Activated CD8-positive, alpha-beta memory T cell treated with anti-CD3 and anti-CD28 coated beads, Interleukin-2, amount 50 U/mL, for 4 hours (primary cell): ENCODE measurements at places on chromosomes 3 and 15.

DNA sequence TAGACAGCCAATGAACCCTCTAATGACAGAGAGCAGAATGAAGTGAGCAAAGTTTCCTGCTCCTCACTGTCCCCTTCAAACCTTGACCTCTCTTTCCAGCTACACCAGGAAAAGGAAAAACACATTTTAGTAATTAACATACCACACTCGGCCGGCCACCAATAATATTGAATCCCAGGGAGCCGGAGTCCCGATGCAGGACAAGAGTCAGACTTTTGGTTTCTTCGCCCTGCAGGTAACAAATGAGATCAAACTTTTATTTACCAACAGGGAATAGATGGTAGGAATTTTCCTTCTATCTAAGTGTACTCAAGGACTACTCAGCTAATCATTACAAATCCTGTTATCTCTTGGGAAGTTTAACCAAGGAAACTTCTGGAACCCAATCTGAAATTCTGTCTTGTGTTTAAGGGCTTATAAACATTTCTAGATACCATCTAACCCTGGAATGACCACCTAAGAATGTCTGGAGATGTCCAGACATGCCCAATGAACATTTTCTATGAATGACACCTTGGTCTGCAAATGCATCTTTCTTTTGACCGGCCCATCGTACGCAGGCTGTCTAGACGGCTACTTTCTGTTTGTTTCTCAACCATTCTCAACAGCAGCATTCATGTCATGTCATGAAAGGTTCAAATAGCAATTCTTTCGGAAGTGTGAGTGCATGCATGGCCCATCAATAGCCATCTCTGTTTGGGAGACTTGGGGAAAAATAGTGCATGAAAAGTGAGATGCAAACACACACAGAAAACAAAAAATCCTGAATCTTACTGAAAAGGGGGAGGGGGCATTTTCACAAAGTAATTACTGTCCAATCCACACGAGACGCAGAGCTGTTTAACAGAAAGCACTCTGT, 16.1 kb downstream of the PDZRN3 start:
- no peak for DNase-seq

DNA sequence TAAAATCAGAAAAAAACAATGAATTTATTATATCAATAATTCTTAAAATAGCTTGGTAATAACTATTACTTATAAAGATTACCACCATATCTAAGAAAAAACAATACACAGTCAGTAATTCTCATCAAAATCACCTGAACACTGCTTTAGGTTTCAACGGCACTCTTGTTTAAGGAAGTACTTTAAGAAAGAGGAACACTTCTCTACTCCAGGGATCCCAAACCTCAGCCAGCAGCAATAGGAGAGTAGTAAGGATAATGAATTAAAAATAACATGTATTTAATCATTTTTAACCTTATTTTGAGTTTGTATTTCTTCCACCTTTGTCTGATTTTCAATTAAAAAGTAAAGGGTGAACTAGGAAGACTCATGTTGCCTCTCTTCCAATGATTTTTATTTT, 494.0 kb upstream of the NR2F2 start:
- DNase-seq: no peak

DNA sequence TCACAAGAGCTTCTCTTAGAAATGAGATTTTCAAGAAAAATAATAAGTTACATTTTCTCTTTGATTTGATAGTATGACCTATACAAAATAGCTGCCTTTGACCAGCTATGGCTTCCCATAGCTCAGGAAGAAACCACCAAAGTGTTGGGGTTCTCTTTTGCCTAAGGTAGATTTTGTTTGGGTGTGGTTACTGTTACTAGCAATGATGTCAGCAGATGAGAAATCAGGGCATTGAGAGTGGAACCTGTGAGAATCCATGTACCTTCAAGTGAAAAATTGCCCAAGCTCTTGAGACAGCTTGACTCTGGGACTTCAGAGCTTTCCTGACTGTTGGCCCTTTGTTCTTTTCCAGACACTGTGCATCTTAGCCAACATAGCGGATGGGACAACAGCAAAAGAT, 45.6 kb downstream of the NME9 start:
- no peak for DNase-seq

GRCh38 chr3:69542089-69542804, 156.4 kb upstream of the FRMD4B start:
- DNase-seq: no peak

- no peak for DNase-seq
These were observed 129.0 kb upstream of the LIPC start for GRCh38 chr15:58302832-58303231.

DNA sequence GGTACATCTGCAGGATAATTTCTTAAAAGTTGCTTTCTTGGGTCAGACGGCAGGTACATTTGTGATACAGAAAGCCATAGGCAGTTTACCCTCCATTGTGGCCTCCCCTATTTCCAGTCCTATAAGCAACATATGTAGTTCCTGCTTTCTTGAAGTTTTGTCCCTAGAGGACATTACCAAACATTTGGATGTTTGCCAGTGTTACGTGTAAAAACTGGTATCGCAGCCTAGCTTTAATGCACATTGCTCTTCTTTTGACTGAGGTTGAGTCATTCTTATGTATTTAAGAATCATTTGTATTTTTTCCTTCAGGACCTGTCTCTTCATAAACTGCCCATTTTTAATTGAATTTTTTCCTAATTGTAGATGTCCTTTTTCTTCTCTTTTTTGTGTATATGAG, 114.3 kb downstream of the DIPK2A start:
- DNase-seq: no peak

- DNase-seq: peak; percentile 53
These were observed 681 bp downstream of the CTDSPL start for GRCh38 chr3:37862219-37862902.

DNA sequence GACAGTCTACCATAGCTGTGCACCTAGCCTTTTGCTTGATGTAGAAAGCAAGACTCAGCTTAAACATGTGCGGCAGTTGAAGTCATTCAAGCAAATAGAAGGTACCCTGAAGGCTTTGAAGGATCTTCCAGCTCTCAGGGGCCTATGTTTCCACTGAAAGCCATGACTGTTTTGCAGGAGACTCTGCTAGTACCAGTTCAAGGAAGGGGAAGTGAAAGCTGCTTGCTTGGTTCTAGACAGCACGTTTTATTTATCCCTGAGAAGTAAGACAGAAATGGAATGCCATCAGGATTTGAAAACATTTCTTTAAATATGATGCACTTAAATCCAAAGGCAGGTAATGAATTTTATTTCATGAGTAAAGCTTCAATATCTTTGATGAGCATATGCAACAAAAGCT, 311.4 kb downstream of the PDCD6IP start:
- no peak for DNase-seq

GRCh38 chr3:22977650-22978289, 225.4 kb upstream of the UBE2E2 start:
- DNase-seq: no peak

DNA sequence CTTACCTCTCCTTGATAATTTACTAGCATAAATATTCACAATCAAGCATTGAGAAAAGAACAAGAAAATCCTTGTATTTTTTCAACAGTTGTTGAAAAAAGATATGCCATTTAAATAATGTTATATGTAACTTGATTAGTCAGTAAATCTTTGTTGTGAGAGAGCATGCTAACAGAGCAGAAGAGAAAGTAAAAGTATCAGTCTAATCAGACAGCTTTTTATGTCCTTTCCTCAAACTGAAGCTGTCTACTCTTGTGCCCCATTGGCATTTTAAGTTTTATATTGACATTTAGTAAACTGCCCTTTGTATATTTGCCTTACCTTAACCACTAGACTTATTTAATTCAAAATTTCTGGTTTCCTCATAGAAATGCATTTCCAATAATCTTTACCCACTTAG, 668.7 kb downstream of the OTOL1 start:
- no peak for DNase-seq

DNA sequence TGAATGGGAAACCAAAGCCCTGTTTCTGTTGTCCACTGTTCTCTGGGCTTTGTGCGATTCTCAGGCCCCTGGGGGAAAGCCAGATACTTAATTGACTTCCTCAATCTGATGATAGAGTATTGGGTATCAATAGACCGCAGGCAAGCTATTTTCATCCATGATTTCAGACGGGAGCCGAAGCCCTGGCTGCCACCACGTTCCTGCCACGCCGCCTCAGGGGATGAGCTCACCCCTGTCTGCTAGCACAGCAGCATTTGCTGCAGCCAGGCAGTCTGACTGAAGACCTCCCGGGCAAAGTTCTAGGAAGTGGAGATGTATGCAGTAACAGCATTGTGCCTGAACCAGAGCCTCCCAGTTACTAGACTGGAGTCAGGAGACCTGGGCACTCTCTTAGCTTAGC, 69.8 kb downstream of the ISG20 start:
- DNase-seq: no peak

GRCh38 chr3:181912384-181912783, 200.7 kb downstream of the SOX2 start:
- no peak for DNase-seq

DNA sequence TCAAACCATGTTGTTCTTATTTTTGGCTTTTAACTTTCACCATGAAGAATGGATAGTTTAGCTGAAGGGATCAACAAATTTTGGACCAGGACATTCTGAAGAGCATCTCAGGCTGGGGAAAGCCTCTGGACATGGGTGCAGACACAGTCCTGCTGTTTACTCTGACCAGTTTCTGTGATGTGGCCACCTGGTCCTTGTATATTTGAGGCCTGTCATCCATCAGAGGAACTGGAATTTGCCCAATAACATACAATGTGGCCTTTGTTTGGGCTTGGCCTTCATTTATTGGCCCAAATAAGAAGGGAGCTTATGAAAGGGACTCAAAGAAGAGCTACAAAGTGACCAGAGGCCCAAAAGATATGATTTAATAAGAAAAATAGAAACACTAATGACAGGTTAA, 127.9 kb downstream of the MYRIP start:
- no peak for DNase-seq

GRCh38 chr3:193620057-193620456, 27.0 kb downstream of the OPA1 start:
- no peak for DNase-seq

GRCh38 chr3:49662720-49663413, 11.3 kb upstream of the APEH start:
- DNase-seq: no peak

- no peak for DNase-seq
These were observed 132.7 kb downstream of the EEFSEC start for GRCh38 chr3:128285967-128286321.

DNA sequence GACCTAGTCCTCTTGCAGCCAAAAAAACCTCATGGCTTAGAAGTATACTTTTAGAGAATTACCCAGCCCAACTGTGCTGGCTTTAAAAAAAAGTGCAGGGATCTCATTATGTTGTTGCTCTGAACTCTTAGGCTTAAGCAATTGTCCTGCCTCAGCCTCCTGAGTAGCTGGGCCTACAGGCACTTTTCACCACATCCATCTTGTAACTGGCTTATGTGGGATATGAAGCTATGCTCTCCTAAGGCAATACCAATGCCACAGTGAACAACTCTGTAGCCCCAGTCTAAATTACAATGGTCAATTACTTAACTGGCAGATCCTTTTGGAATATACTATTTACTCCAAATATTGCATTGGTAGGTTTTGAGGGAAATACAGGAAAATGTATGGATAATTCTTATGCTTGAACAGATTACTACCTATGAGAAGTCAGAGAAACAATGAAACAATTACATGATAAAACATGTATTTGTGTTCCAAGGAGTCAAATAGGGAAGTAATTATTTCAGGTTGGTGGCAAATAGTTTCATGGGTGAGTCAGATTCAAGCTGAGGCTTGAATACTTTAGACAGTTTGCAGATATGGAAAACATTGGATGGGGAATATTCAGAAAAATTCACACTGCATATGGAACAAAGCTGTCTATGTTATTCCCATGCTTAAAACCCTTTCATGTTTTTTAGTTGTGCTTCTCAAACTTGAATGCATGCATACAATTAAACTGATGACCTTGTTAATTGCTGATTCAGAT, 34.6 kb upstream of the GPR149 start:
- DNase-seq: no peak

DNA sequence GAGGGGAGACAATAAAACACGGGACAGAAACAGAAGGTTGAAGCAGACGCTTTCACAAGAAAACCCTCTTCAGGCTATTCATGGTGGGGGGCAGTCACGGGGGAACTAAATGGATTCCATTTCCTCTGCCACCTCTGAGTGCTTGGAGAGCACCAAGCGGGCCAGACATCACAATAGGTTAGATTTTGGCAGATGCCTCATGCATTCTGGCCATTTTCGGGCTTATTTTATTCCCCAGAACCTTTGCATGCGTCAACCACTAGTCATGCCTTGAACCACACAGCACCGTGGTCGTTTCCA, 82.2 kb downstream of the RORA start:
- DNase-seq: no peak

DNA sequence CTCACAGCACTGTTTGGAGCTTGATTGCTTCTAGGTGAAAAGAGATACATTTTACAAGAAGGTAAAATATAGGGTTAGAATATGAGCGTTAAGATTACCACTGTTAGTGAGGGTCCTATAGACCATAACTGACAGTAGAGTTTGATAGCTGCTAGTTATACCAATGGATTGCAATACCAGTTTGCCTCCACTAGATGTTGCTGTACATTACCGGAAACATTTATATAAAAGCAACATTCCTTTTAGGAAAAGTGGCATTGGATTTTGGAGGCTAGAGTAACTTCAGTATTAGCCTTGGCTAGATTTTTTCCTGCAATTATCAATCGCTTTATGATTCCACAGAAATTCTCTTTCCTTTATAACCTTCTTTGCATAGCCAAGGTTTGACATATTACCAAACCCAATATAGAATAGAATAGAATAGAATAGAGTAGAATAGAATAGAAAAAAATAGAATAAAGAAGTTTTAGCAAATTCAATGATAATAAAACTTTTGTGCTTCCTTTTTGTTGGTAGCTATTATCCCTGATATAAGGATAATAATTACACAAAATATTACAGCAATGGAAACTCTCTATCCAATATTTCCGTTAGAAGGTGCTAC, 1093.6 kb upstream of the ALCAM start:
- no peak for DNase-seq

DNA sequence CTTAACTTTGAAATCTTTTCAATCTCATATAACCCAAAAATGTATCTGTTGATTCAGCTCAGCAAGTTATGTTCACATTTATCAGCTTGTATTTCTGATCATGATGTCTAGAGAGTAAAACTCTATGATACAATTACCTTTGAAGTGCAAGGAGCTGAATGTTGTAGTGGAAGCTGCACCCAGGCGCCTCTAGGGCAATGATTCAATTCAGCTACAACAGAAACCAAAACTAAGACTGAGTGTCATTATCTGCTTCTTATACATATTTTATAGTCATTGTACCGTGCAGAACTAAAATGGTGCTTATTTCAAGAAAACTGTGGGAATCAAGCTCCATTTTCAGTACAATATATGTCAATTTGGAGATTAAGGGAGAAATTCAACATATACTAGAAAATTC, 1237.5 kb downstream of the ZPLD1 start:
- DNase-seq: no peak

- no peak for DNase-seq
These were observed 57.2 kb downstream of the ATP1B3 start for GRCh38 chr3:141933421-141934300.

GRCh38 chr3:194070220-194070633, 65.7 kb upstream of the HES1 start:
- DNase-seq: no peak

- no peak for DNase-seq
These were observed 58.8 kb downstream of the RASGRF1 start for GRCh38 chr15:79031821-79032220.

- DNase-seq: no peak
These were observed 61.9 kb upstream of the CBLB start for GRCh38 chr3:105930733-105931132.
